ENCODE measurements at places on chromosomes 3 and 15.

- no peak for DNase-seq
These were observed 449.3 kb upstream of the THRB start for GRCh38 chr3:24943961-24944360.

DNA sequence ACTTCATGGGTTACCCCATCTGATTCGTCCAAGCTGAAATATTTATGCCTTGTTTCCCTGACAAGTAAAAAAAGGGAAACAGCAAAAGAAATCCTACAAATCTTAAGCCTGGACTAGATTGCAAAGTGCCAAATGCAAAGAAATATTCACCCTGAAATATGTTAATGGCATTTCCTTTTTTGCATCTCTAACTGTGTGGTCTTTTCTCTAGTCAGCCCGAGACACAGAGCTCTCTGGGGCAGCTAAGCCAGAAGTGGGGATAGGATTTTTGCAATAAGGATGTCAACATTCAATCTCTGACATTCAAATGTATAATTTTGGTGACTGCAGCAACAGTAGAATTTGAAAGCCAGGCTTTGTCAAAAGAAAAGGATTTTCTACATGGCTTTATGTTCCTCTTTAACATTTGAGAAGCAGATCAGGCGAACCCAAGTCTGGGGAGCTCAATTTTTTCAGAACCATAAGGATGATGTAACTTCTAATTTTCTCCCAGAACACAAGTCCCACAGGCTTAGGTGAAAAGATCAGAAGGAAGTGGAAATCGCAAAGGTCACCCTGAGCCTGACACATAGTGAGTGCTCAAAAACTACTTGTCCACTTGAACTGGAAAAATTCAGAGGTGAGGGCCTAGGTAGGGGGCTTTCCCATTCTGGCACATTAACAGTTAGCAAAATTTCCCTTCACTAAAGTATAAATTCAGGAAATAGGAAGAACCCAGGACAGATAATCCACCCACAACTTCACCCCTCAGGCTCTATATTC lies 28.2 kb upstream of the KCNMB3 start:
- no peak for DNase-seq

DNA sequence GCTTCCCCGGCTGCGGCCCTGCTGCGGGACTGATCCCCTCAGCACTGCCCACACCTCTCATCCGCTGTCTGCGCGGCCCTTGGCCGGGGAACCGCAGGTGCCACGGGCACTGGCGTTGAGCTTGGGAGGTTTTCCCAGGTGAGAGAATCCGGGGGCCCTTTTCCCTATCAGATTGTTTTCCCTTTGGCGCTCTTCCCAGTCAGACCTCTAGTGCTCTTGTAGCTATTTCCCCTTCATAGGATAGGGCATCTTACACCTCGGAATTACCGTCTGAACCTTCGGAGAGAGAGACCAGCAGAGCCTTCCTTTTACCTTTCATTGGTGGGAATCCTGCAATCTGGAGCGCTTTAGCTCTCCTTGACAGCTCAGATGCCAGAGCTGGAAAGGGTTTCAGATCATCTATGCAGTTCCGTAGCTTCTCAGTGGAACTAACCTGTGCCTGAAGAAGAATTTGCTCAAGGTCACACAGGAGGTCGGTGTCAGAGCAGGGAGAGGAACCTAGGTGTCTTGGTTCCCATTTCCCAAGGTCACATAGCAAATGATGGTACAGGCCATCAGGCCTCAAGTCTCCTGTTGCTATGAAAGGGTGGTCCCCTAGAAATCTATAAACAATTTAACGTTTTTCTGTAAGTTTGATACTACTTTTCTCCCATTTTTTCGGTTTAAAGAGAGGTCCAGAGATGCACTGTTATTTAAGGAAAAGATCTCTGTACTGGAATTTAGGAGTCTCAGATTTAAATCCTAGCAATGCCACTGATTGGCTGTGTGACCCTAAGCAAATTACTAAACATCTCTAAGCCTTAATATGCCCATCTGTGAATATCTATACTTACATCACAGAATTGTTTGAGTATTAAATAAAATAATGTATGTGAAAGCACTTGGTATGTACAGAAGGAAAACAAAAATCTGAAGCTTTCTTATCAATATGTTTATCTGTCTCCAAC lies 916 bp downstream of the IDH3A start:
- peak; percentile 59 for DNase-seq

DNA sequence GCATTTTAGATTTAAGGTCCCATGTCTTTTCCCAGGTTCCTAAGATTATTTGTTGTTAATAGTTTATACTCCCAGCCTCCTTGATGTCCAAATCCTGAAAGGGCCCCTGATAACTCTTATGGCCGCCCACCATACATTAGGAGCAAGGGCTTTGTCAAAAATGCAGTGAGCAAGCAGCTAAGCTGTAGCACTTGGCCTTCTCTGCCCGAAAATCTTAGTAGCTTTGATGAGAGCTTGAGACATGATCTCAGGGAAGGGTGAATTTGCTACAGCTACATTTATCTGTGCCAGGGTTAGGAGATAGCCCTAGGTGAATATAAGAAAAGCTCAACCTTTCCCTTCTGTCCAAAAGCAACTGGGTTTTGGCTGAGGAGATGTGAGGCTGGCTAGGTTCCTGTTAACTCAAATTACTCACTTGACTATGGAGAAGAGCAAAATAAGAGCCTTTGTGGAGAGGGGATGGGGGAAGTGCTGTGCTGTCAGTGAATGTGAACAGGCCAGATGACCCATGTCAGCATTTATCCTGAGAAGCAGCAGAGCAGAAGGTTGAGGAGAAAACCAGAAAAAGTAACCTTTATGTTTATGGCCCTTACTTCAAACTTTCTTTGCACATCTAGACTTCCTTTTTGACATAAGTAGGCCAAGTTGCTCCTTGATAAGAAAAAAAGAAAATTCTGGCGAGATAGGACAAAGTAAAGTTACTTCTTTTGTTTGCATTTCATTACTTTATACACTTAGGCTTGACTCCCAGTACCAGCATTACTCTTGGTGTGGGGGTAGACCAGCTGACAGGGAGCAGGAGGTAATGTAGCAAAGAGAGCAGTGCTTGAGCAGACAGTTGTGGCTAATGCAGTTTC lies 21.1 kb downstream of the MAPK6 start:
- no peak for DNase-seq

DNA sequence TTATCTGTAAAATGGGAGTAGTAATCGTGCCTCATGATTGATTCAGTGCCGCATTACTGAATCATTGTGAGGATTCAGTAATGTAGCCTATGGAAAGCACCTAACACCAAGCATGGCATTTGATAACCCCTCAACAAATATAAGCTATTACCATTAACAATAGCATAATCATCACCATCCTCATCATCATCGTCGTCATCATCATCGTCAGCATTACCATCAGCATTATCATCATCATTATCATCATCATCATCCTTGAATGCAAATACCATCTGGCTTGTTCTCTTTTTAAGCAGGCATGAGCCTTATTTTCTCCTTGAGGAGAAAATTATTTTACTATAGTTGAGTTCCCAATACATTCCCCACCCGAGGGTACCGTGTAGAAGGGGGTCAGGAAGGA lies 115.4 kb upstream of the PTPRG start:
- no peak for DNase-seq

- no peak for DNase-seq
These were observed 7.6 kb downstream of the ONECUT1 start for GRCh38 chr15:52782514-52782913.
